ENCODE measurements at places on chromosomes 11 and 22. TPM values are rescaled to one million over a fixed set of nuclear protein-coding genes. Genes with fewer than 3 reads are reported as not detected.

DNA sequence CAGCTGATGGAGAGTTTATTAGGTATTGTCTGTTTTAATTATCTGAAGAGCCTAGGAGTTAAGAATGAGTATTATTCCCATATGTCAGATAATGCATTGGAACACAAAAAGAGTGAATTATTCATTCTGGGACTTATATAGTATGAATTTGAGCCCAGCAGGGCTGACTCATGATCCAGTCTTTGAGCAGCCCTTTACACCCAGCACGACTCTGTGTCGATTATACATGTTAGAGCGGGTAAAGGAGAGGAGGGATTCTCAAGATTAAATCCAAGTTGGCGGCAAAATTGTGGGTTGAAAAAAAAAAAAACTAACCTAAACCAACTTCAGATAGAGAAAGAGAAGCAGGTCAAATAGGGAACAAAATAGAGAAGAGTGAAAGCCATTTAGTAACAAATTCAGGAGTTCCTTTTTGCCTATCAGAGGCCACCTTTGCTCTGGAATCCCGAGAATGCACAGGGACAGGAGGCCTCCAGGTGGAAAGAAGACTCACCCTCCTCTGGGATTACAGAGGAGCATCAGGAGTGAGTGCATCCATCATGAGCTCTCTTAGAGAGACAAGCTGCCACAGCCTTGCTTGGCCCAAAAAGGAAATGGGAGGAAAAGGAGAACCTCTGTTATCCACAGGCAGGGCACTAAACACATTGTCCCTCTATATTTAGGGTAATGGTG lies 3.1 kb downstream of the MRGPRX1 start:
- no peaks in the 10 kb centered on the region for H3K27me3 ChIP-seq
- DNase-seq = no peak
- H3K4me1 ChIP-seq = no peaks in the 10 kb centered on the region
- no peaks in the 10 kb centered on the region for H3K36me3 ChIP-seq
- H3K4me3 ChIP-seq = no peak overlapping the region
- H3K27ac ChIP-seq = no peak overlapping the region

- no peaks in the 10 kb centered on the region for H3K4me1 ChIP-seq
- H3K27me3 ChIP-seq = no peaks in the 10 kb centered on the region
- no peak overlapping the region for H3K27ac ChIP-seq
- H3K36me3 ChIP-seq = peaks cover 97% of the 10 kb centered on the region
- no peak for DNase-seq
- no peak overlapping the region for H3K4me3 ChIP-seq
Measured at GRCh38 chr11:68598816-68599653, 85.3 kb upstream of the GAL start.

DNA sequence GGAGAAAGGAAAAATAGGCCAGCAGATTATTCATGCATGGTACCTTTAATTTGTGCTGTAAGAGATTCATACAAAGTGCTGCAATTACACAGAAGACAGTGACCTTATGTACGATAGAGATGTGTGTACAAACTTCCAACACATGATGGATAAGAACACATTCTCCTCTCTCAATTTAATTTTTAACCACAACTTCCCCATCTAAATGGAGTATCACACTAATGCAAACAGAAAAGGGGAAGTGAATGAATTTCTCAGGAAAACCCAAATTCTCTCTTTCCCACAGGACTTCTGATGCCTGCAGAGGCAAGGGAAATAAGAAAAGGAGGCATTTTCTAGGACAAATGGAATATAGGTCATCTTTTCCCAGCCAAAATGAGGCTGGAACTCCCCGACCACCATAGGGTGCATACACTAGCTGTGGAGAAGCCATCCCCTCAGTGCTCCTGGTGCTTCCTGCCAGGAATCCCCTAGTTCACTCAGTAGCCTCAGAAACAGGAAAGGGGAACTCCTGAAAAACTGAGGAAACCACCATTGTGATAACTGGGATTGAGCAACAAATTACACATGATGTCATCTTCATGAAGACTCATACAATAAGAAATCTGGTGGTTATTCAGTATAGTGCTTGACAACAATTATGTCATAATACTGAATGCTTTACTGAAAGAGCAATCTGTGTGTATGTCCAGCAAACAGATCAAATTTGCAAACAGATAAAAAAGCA lies 22.4 kb downstream of the MMP10 start:
- H3K27ac ChIP-seq = no peak overlapping the region
- H3K4me1 ChIP-seq = no peaks in the 10 kb centered on the region
- no peak overlapping the region for H3K4me3 ChIP-seq
- H3K27me3 ChIP-seq = no peaks in the 10 kb centered on the region

DNA sequence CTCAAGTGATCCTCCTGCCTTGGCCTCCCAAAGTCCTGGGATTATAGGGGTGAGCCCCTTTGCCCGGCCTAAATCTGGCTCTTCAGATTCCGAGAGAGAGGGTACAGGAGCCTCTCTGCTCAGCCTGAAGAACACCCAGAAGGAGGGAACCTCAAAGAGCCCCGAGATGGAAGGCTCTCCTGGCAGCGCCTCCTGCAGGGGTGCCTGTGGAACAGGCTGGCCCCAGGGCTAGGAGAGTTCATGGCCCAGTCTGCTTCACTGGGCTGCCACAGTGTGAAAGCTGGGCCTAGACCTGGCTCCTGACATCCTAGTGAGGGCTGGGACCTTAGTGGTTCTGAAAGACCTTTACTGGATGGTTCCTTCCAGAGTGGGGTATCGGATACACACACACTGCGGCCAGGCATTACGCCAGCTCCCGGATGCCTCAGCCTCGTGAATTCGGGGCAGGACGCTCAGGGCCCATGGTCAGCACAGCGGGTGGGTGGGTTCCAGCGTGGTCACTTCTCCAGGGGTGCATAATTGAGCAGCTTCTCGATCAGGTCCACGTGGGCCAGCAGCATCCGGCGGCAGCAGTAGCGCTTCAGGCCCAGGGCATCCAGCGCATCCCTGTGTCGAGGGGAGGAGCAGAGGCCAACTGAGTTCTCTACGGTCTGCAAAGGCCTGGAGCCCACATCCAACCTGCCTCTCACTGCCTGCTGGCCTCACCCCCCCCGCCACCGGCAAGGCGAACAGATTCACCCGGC lies 2.3 kb downstream of the POLR2L start:
- H3K36me3 ChIP-seq = peaks cover 55% of the 10 kb centered on the region
- H3K4me1 ChIP-seq = peaks cover 48% of the 10 kb centered on the region
- H3K4me3 ChIP-seq = peak overlapping the region; percentile 93
- H3K27me3 ChIP-seq = no peaks in the 10 kb centered on the region
- peak overlapping the region; percentile 2 for H3K27ac ChIP-seq
- no peak for DNase-seq

- H3K4me3 ChIP-seq = no peak overlapping the region
- H3K27me3 ChIP-seq = no peaks in the 10 kb centered on the region
- H3K27ac ChIP-seq = no peak overlapping the region
- DNase-seq = no peak
- no peaks in the 10 kb centered on the region for H3K36me3 ChIP-seq
- no peaks in the 10 kb centered on the region for H3K4me1 ChIP-seq
Measured at GRCh38 chr11:73012121-73012863, 129.8 kb downstream of the FCHSD2 start.

DNA sequence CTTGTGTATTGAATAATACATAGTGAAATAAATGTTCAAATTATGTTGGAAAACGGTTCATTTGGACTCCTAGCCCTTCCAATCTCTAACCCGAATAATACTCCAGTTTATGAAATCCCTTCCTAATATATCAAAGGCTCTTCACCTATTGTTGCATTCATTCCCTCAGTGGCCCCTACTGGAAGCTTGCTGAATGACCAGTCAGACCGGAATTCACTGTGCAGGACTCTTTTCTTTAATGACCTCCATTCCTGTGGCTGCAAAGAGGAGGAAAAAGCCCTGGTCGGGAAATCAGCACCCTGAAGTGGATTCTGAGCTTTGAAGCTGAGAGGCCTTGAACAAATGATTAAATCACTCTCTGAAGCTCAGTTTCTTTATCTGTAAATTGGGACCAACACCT lies 19.1 kb upstream of the RCN1 start:
- H3K27ac ChIP-seq = no peak overlapping the region
- no peaks in the 10 kb centered on the region for H3K36me3 ChIP-seq
- H3K27me3 ChIP-seq = no peaks in the 10 kb centered on the region
- H3K4me1 ChIP-seq = no peaks in the 10 kb centered on the region
- H3K4me3 ChIP-seq = no peak overlapping the region
- no peak for DNase-seq

The MMP7 gene
- total RNA-seq = not detected

The GGT1 gene
- 2.6 TPM for total RNA-seq

The MS4A15 gene
- total RNA-seq = not detected

The OTOG gene
- not detected for total RNA-seq

Data from psoas muscle (tissue), 8 donors.